Stimulated activated CD8-positive, alpha-beta memory T cell treated with anti-CD3 and anti-CD28 coated beads, Interleukin-4, amount 100 ng/mL, for 4 hours (primary cell): ENCODE measurements at places on chromosomes 16 and 17.

GRCh38 chr17:14886200-14886739 is 378.9 kb downstream of the PMP22 start:
- DNase-seq, result no peak

GRCh38 chr17:15918661-15919259 is 26.2 kb upstream of the ADORA2B start:
- no peak for DNase-seq

DNA sequence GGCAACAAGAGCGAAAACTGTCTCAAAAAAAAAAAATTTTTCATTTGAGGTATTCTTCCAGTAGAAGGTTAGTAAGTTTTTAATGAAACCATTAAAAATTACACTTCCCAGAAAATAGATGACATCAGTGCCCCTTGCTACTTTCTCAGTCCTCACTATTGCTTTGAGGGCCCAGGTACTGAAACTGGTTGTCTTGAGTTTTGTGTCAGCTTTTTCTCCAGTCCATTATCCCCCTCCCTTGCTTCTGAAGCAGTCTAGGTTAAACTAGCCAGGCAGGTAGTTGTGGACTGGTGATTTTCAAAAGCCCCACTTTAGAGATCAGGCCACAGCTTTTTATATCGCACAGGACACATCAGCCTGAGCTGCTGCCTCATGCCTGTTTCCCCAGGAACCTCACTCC is 10.9 kb downstream of the SMCR8 start:
- no peak for DNase-seq

GRCh38 chr17:43526886-43527648 is 19.1 kb downstream of the ETV4 start:
- no peak for DNase-seq

- DNase-seq, result no peak
These were observed 186.0 kb downstream of the GRIN2A start for GRCh38 chr16:9996221-9996620.

DNA sequence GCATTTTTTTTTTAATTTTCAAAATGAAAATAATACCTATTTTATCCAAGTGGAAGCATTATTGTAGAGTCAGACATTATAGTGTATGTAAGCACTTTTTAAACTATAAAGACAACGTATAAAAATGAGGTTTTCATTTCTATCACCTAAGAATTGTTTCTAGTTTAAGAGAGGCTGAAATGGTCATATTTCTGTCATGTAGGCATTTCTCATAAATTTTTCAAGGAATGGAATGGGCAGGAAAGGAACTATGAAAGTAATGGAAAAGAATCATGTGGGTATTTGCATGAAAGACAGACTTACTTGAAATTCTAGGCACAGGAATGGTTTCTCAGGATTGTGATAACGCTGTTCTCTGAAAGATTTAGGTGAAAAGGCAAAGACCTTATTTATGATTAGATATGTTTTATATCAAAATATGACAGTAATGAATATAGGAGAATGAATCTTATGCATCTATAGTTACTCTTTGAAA is 67.4 kb downstream of the PPM1E start:
- DNase-seq, result no peak

DNA sequence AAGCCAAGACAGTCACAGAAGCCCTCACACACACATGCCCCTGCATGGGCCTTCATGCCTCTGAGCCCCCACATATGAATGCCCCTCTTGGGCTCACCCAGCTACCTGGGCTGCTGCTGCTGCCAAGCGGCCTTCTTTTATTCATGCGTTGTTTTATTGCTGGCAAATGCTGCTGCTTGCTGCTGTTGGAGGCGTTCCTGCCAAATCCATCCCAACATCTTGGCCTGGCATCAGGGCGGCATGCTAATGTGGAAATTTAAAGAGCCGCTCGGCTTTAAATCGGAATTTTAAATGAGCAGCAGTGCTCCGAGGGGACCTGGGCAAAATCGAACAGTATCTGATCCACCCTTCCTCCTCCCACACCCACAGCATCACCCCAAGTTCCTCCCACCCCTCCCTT is 39.0 kb downstream of the NEUROD2 start:
- no peak for DNase-seq

DNA sequence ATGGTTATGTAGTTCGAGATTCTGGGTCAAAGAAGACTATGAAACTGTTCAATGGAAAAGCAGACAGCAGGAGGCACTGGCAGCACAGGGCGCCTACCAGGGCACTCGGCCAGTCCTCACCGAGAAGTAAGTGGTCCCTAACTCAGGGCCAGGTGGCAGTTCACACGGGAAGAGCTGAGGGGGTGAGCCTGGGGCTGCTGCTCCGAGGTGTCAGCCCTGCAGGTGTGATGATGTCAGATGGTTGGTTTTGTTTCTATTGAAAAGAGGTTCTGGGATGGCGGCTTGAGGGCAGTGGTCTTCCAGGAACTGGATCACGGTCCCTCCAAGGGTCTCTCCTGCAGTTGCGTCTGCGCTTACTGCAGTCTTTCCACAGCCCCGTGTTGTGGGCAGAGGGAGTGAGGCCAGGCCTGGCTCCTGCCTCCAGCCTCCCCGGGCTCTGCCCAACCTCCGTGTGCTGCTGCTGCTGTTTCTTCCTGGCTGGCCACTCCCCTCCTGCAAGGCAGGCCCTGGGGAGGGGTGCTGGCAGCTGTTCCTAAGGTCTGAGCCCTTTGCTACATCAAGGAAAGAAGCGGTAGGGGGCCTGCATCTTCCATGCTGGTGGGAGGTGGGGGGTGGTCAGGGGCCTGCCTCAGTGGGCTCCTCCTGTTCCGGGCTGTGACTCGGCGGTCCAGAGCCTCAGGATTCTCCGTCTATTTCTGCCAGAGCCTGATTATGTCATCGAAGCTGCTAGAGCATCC is 22.6 kb downstream of the RNF213 start:
- DNase-seq, result no peak

DNA sequence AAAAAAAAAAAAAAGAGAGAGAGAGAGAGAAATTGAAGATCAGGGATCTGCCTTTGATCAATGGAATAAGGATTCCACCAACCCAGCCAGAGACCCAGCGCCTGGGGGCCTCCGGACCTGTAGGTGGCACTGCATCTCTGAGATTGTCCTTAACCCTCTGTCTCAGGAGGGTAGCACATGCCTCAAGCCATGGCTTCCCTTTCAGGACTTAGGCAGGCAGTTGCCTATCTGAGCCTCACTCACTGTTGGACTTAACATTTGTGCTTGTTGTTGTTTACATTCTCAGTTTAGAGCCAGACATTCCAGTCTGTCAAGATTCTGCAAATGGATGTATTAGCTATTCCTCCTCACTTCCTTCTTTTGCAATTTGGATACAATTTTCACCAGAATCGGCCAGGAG is 5.1 kb upstream of the SCNN1B start:
- no peak for DNase-seq

DNA sequence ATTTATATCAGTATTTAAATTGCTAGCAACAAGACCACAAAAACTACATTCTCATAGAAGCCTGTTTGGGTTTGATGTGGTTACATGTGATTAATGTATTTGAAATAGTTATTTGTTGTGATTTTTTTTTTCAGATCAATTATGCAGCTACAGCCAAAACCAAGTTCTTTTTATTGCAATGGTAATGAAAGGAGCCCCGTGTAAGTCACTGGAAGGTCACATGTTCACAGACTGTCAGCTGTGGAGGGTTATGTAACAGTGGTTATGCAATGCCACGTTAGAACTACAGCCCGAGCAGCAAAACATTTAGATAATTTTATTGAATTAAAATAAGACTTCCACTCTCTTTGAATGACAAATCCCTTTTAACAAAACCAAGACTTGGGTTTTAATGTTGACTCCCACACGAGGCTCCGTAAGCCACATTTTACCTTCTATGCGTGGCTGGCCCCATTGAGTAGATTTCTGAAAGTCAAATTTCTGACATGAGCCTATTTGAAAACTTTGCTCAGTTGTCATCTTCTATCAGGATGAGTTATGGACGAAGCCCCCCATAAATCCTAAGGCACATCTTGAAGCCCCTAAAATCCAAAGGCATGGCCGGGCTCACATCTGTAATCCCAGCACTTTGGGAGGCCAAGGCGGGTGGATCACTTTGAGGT is 41.8 kb upstream of the SEC14L1 start:
- DNase-seq, result no peak
